ENCODE measurements at places on chromosomes 16 and 17.

DNA sequence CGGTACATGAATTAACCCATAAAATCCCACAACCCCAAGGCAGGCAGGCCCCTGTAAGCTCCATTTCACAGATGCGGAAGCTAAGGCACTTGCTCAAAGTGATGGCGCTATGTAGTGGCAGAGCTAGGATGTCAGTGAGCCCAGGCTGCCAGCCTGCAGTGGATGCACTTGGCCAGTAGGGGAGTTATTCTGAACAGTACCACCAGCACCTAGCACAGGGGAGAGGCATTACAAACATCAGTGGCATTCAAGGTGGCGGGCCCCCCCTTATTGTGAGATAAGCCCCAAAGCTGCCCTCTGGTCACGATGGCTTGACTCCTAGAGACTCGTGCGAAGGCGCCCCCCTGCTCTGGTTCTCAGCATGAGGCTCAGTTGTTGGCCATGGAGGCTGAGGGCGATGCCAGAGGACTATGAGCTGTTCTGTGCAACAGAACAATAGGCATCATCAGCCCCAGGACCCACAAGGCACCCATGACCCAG is 33.8 kb downstream of the GTF3C1 start:
- DNase-seq = no peak

DNA sequence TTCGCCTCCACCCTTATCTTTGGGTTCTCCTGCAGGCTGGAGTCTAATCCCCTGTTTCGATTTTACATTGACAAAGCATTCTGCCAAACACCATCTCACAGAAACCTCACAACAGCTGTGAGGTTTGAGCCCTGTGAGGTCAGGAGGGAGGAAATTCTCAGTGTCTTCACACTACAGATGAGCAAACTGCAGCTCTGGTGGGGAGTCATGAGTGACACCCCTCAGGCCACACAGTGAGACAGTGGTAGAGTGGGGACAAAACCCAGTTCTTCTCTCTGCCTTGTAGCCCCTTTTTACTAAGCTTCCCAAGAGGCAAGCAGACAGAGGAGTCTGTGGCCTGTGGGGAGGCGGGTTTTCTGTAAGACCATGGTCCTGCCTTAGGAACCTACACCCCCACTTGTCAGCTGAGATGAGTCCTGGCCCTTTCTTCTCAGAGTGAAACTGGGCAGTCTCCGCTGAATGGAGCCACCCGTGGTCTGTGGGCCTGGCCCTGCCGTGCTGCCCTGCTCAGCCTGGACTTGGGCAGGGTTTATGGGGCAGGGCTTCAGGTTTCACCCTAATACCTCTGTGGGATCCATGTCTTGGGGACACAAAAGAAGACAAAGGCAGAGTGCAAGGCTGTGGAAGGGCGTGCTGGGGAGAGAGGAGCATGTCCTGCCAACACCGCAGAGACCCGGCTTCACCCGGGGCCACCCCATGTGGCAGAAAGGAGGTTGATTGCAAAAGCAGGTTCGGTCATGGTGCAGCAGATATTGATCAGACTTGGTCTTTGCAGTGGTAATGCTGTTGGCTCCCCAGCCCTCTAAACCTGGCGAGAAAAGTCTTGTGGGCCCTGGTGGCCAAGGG is 59.0 kb downstream of the ABR start:
- no peak for DNase-seq

GRCh38 chr17:11737313-11737679 is 139.0 kb downstream of the DNAH9 start:
- DNase-seq = no peak

DNA sequence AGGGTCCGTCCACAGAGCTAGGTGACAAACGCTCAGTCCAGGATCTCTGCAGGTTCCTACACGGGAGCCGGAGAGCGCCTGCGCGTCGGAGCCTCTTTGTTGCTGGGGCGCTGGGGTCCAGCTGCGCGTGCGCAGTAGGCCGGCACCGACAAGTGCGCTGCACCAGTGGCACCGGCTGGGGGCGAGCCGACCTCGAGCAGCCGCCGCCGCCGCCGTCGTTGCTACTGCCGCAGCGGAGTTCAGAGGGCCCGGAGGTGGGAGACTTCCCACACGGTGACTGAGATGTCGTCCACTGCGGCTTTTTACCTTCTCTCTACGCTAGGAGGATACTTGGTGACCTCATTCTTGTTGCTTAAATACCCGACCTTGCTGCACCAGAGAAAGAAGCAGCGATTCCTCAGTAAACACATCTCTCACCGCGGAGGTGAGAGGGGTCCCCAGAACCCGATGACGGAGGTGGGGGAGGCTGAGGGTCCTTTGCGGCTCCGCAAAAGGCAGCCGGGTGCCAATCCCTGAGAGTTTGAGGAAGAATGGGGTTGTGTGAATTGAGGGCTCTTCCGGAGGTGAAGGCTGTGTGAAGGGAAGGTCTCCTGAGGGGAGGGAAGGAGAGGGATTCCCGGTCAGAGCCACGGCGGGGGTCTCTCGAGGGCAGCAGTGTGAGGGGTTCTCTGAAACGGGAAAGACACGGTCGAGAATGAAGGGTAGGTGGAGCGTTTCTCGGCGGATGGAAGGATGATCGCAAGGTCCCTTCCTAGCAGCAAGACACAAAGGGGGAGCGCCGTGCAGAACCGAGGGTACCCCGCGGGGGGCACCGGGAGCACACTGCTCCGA is at the start of gene GDPD1:
Gene GDPD1 (plus strand): TSS at position 184 of the 831 bp plus-strand sequence. CDS start 99 bp downstream, at position 283.
- DNase-seq = peak; percentile 93

DNA sequence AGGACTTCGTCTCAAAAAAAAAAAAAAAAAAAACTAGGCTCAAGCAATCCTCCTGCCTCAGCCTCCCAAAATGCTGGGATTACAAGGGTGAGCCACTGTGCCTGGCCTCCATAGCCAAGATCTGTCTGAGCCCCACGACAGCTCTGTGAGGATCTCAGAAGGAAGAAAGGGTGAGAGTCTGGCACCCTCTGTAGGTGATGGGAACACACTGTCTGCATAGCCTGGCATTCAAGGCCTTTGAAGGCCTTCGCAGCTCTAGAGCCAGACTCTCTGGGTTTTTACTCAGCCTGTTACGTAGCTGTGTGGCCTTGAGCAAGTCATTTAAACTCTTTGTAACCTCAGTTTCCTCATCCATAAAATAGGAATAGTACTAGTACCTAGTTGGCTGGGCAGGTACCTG is 6.3 kb upstream of the XPO6 start:
- peak; percentile 34 for DNase-seq

DNA sequence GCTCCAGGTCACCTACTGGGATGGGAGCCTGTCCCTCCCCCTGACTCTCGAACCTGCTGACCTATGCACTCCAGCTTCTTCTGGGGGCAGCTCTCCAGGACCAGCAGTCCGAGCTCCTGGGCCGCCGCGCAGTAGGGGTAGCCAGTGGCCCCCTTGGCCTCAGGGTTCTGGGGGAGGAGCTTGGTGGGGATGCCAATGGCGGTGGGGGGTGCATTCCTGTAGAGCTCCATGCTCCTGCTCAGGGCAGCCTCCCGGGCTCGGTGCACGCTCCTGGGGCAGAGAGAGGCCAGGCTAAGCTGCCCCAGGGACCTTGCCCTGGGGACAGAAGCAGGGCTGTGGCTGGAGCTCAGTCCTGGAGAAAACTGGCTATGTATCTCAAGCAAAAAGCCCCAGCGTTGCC is 7.7 kb upstream of the SPATA2L start:
- DNase-seq = no peak

DNA sequence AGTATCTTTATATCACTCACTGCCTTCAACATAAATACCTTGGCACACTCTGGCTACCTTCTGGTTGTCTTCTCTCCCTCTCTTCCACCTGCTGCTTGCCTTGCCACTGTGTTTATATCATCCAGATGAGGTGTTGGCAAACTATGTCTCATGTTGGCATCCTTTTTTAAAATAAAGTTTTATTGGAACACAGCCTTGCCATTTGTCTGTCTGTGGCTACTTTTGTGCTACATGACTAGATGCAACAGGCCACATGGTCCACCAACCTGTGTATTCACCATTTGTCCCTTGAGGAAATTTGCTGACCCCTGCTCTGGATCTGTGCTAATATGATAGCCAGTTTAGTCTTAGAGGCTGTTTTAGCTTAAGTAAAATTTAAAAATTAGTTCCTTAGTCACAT is 36.8 kb downstream of the NSRP1 start:
- DNase-seq = no peak

- DNase-seq = peak; percentile 28
These were observed 11.4 kb downstream of the UNC13D start for GRCh38 chr17:75832652-75833400.

GRCh38 chr17:37207103-37207502 is 168.7 kb upstream of the C17orf78 start:
- DNase-seq = no peak
